ENCODE measurements at places on chromosomes 16 and 17.

DNA sequence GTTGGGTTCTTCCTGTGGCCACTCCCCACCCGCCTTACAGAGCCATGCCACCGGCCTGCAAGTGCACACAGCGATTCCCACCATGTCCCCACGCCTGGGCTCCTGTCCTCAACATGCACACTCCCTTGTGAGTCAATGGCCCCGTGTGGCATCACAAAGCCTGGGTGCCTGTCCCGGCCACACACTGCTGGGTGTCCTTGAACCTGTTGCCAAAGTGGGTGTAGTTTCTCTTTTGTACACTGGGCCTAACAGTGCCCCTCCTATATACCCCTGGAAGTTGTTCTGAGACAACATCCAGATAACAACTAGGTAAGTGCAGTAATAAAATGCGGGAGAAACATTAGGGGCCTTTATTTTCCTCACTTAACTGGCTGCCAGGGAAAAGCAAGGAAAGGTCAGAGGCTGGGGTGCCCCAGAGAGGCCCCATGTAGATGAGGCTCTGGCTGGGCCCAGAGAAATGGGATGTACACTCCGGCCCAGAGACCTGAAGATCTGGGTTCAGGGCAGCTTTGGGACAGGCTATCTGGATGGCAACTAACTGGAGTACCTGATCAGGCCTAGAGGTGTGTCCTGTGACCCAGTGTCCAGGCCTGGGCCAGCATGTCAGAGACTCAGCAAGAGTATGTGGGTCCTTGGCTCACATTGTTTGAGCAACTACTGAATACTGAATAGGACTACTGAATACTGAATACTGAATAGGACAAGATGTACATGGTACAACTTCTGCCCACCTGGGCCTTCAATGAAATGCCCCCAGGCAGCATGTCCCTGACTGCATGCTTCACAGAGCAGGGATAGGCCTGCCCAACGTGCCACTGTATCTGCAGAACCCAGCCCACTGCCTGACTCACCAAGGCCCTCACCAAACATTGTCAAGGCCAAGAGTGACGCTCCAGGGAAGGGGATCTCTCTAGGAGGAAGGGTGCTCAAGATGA is 8.3 kb downstream of the ABCC3 start:
- DNase-seq, result no peak

GRCh38 chr17:56933868-56934267 is 20.0 kb upstream of the TRIM25 start:
- DNase-seq, result no peak

DNA sequence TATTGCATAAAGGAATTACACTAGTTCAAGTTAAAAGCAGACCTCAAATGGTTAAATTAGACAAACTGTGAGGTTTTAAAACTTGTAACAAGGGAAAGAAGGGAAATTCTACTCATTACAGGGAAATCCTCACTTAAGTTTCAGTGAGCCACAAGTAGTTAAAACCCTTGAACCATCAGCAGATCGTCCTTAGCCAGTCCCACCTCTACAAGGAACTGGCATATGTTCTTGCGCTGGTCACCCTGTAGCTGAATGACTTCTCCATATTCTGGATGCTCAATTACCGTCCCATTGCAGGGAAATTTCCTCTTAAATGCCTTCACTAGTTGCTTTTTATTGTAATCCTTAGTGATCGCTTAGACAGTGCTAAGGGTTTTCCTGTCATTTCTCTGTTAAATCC is 5.5 kb downstream of the PRSS21 start:
- peak; percentile 27 for DNase-seq

DNA sequence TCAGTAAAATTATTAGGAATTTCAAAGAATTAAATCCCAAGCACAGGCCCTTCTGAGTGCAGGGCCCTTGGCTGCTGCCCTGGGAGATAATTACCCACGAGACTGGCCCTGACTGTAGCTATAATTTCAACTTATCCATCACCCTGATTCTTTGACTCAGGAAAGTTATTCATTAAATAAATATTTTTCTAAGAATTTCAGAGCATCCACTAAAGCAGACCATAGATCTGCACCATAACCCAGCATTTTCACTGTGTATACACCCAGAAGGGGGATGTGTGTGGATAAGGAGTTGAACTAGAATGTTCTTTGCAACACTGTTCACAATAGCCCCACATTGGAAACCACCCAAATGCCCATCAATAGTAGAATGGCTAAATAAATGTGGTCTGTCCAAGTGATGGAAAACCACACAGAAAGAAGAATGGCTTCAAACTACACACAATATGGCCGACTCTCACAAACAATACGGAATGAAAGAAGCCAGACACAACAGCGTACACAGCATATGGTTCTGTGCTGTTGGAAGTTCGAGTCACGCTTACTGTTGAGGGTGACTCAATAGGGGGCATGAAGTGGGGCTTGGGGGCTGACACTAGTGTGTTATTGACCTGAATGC is 33.9 kb upstream of the MEAK7 start:
- DNase-seq, result no peak

GRCh38 chr16:15644267-15644961 is 1.5 kb upstream of the MARF1 start:
- no peak for DNase-seq

GRCh38 chr17:47902039-47902744 is 6.2 kb downstream of the SP2 start:
- no peak for DNase-seq

- DNase-seq, result no peak
These were observed 352.5 kb downstream of the NPIPA8 start for GRCh38 chr16:17983847-17984639.

DNA sequence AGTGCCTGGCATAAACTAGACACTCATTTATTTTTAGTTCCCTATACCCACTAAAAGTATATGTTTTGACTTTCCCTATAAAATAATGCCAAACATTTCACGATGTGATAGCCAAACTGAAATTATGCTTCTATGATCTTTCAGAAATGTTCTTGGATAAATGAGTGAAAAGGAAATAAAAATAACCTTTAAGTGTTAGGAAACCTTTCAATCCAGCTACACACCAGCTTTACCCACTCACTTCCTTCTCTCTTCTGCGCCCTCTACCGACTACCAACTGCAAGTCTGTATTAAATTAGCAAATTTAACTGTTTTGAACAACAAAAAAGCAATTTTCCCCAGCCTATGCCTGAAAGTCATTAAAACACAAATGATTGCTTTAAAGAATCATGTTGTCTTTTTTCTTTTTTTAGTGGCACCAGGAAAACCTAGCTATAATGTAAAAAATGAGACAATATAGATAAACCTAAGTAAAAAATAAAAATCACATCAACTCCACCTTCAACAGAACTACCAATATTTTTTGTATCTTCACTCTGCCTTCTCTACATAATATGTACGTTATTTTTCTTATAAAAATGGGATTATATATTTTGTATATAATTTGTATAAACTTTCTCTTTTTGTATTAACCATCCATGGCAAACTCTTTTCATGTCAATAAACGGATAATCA is 13.2 kb upstream of the TMEM100 start:
- peak; percentile 51 for DNase-seq

- peak; percentile 3 for DNase-seq
These were observed 571 bp upstream of the NME1 start for GRCh38 chr17:51152766-51153209.

GRCh38 chr17:63934183-63935112 is 2.3 kb upstream of the CD79B start:
- no peak for DNase-seq

DNA sequence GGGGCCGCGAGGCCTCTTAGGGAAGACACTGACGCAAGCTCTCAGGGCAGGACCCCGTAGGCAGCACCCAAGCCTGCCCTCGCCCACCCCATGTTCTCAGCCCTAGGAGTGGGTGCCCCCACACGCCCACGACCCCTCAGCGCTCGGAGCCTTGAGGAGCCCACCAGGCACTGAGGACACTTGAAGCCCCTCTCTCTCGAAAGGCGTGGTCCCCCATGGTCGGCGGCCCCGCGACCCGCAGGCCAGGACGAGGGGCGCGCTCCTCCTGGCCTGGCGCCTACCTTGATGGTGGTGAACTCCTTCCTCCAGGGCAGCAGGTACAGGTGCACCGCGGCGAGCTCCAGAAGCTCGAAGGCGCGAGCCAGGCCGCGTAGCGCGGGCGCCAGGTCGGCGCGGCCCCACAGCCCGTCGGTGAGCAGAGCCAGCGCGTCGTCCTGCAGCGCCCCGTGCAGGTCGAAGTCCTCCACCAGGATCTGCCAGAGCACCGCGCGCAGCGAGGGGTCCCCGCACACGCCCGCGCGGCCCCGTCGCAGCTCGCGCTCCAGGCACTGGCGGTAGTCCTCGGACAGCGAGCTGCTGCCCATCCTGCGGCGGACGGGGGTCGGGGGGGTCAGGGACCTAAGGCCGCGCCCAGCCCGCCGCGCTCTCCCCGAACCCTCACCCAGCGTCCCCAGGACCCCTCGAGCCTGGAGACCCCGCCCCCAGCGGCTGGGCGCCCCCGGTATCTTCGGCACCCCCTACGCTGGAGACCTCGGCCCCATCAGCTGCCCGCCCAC is 668 bp downstream of the SPATA2L start:
- no peak for DNase-seq

DNA sequence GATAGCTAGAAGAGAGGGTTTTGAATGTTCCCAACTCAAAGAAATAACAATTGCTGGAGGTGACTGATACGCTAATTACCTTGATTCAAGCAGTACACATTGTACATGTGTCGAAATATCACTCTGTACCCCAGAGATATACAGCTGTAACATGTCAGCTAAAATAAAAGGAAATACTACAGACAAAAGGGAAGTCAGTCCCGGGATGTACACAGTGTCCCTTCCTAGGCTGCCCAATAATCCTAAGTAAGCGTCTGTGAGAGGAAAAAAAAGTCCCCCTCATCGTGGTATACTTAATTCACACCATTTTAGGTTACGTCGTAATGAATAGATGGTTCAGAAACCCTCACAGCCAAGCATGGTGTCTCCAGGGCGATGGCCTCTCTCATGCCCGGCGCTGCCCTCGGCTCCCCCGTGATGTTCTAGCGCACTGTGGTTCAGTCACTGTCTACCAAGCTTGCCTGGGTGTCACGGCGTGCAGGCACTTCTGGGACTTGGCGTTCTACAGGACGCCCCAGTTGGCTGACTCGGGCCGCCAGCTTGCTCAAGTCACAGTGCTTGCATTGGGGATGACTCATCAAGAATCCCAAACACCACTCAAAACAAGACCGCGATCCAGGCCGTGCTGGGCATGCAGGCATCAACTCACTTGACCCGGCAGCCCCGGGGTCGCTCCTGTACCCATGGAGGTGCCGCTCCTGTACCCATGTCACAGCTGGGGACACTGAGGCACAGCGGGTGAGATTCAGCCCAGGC is 27.6 kb downstream of the CCDC40 start:
- peak; percentile 62 for DNase-seq

GRCh38 chr17:19371259-19372010 is 6.9 kb upstream of the MAPK7 start:
- peak; percentile 41 for DNase-seq

DNA sequence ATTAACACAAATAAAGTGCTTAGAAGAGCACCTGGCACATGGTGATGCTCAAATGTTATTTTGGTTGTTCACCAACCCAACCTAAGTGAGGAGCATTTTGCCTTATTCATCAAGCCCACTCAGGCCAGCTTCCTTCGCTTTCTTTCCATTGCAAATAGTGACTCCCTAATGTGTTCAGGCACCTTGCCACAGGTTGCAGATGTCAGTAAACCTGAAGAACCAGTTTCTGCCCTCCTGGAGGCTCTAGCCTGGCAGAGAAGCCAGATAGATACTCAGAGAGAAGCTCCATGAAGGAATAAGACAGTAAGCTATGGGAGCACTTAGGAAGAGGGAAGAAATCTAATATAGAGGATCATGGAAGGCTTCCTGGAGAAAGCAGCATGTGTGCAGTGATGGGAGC is 23.9 kb downstream of the GPR139 start:
- no peak for DNase-seq

- DNase-seq, result peak; percentile 15
These were observed 24.1 kb upstream of the CDH5 start for GRCh38 chr16:66342294-66342900.

DNA sequence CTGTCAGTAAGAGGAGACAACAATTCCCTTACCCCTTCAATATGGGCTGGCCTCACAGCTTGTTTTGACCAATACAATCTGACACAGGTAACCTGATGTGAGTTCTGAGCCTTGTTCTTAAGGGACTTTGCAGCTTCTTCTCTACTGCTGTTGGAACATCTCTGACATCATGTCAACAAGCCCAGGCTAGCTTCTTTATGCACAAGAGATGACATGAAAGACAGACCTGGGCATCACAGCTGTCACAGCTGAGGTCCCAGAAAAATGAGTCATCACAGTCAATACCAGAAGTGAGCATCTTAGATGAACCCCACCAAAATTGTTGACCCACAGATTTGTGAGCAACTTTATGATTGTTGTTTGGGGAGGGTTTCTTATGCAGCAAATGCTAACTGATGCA is 431.7 kb upstream of the PSMD7 start:
- no peak for DNase-seq

GRCh38 chr16:56199164-56199563 is 7.9 kb downstream of the GNAO1 start:
- DNase-seq, result no peak

DNA sequence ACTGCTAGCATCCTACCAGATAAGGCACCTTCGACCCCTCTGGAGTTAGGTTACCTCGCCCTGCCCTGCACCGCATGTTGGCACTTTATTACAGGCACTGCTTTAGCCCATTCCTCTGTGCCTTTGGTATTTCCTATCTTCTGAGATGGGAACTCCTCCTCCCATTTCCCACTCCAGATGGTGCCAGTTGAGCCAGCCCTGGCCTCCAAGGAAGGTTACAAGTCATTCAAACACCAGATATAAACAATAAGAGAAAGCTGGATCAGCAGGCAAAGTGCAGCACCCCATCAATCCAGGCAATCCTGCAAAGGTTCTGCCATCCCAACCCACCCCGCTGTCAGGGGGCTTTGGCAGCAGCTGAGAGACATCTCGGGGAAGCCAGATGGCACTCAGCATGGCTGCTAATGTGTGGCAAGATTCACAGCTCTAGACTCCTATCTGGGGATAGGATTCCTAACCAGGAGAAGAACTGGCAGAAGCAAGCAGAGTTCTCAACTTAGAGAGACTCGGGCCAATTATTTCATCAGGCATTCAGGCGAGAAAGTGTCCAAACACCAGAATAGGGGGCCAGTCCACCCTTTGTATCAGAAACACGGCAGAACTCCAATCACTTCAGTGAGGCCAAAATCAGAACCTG is 113.0 kb downstream of the COPRS start:
- DNase-seq, result no peak

- peak; percentile 35 for DNase-seq
These were observed 1.5 kb upstream of the SLC38A8 start for GRCh38 chr16:84044118-84044488.
